NCI-H2081 treated with DMSO at 0.1 percent for 48 hours (cell line): ENCODE measurements at places on chromosomes 1 and 21.

DNA sequence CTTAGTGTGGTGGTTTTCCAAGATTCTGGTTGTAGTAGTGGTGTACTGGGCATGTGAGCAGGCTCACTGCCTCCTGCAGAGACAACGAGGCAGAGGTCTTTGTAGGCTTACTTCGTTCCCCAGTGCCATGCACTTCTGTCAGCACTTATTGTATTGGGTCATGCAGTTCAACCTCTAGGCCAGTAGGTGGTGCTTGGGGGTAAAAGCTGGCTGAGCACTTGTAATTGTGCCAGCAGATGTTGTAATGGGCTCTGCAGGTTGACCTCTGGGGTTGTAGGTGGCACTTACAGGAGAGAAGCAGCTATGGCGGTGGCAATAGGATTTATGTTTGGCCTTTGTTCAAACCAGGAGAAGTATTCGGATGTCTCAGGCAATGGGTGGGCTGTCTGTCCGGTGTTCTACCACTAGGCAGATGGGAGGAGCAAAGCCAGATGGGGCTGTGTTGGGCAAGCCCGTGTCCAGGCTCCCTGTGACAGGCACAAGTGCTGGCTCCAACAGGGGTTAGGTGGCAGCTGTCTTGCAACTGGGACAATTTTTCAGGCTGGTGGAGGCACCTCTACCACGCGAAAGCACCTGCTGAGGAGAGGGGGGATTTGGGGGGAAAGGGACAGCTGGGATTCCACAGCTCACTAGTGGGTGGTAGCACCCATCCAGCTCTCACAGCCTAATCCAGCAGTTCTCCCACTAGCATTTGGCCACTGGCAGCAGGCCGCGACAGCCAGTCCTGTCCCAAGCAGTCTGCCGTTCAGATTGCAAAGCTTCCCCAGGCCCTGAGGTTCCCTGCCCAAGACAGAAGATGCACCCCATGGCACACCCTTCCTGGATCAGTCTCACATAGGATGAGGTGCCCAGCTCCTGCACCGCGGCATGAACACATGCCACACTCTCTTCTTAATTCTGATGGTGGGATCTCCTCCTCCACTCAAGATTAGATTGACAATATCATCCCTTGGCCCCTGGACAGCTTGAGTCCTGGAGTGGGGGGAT is 274.5 kb downstream of the CTH start:
- DNase-seq: no peak

DNA sequence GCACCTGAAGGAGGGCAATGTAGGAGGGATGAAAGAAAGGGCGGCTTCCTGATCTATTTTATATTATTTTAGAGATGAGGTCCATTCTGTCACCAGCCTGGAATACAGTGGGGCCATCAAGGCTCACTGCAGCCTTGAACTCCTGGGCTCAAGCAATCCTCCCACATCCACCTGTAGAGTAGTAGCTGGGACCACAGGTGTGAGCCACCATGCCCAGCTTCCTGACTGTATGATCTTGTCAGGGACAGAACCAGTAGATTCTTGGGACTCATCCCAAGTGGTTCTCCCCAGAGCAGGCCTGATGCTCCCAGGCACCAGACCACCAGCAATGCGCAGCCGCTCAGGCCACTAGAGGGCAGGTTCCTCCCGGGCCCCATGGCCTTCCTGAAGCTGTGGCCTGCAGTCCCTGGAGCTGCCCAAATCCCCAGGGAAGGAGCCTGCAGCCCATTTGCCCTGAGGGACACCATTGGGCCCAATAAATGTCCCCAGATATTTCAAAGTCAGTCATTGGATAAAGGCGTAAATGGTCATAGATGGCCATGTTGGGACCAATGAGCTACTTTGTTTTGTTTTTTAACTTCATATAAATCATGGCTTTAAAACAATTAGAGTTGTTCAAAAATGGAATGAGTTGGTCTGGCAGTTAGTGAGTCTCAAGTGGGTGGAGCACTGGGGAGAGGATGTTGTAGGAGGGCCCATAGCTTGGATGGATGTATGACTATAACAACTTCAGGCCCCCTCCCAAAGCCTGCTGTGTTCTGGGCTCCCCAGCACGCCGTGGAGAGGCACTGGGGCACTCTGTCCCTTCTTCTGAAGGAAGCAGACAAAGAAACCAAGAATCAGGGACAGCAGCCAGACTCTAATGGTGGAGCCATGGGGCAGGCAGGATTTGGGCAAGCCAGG is 44.7 kb upstream of the GOLT1A start:
- DNase-seq: peak; percentile 4

- DNase-seq: no peak
These were observed 423.4 kb upstream of the CHRM3 start for GRCh38 chr1:238962941-238963340.

- DNase-seq: no peak
These were observed 27.5 kb downstream of the FRRS1 start for GRCh38 chr1:99738858-99739465.

GRCh38 chr1:195188821-195189220 is 1419.4 kb downstream of the KCNT2 start:
- DNase-seq: no peak

- DNase-seq: no peak
These were observed 86.7 kb upstream of the POU3F1 start for GRCh38 chr1:38133304-38133703.

- no peak for DNase-seq
These were observed 28.4 kb upstream of the C1orf159 start for GRCh38 chr1:1144122-1144842.

GRCh38 chr1:35748326-35748725 is 21.5 kb downstream of the CLSPN start:
- DNase-seq: no peak

DNA sequence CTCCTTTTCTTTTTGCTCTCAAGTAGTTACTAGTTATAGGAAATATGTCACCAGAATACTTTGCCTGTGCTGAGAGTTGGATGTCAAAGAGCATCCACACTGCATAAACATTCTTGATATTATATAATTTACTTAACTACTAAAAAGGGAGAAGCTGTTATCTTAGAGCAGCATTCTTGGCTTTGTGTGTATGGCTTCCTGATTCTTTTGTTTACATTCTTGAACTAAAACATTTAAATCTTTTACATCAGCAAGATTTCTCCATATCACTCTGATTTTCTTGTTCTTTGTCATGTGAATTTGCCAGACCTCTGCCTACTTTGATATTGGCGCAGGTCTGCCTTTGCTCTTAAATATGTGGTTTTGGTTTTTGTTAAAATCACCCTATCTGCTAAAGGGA is 48.8 kb downstream of the SUCO start:
- DNase-seq: no peak

GRCh38 chr1:184859381-184860105 is 104.9 kb upstream of the EDEM3 start:
- DNase-seq: no peak

GRCh38 chr1:52141513-52142219 is at the start of gene ZFYVE9:
Gene ZFYVE9, plus strand, starts transcription at chr1:52142089. Its CDS starts 91,118 bp downstream, at chr1:52233207.
- no peak for DNase-seq

GRCh38 chr1:16906873-16907272 is 11.1 kb downstream of the RNU1-2 start:
- DNase-seq: no peak

DNA sequence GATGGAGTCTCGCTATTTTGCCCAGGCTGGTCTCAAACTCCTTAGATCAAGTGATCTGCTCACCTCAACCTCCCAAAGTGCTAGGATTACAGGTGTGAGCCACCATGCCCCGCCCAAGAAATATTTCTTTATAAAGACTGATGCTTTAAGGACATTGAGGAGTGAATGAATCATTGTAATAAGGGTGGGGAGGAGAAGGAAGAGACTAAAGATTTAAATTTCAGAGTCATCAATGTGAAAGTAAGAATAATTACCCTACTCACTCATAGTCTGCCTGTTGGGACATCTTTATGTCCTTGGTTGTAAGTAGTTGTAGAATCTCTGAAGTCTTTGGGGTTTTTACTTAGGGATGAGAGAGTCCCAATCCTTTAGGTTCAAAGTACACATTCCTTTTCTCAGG is 7.3 kb downstream of the KDM1A start:
- DNase-seq: no peak

DNA sequence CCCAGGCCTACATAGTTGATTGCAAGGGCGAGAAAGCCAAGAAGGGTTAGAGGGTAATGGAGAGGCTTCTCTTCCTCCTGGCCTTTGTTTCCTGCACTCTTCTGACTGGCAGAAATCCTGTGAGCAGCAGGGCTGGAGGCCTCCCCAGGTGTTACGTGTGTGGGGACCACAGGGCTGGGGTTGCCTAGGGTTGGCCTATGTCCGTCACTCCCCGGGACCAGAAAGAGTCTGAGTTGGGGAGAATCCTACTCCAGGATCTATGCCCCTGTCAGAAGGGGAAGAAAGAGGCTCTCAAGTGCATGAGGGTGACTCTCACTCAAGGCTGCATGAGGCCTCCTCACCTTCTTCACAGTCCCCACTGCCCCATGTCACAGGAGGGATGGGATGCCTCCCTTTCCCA is 38.5 kb downstream of the IGFN1 start:
- no peak for DNase-seq

DNA sequence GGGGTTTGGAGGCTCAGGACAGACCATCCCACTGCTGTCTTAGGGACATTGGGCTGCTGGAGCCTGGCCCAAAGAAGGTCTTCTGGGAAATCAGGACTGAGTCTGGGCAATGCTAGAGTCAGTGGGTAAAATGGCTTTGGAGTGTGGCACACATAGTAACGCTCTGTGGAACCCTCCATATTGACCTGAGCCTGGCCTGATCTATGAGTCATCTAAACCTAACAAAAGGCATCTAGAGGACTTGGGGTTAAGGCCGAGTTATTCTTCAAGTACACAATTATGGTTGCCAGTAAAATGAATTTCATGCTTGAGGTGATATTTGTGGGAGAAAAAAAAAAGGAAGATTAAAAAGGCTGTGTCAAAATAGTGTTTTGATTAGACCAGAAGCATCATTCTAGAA is 77.7 kb downstream of the ST6GALNAC5 start:
- DNase-seq: no peak

- no peak for DNase-seq
These were observed 35.7 kb downstream of the PTGFRN start for GRCh38 chr1:116945421-116945820.

DNA sequence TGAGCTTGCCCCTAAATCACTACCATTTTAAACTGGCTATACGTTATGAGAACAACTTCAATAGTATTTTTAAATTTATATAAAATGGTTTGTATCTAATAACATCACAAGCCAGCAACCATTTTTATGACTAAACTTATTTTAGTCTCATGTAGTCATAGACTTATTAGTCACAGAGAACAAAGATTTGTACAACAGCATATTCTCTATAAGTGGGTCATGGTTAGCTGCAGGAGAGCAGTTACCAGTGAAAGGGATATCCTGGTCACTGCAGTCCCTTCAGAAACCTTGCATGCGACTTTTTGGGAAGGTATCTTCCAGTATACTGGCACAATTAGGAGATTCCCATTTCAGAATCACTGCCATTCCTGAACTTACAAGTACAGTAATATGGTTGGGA is 90.0 kb downstream of the HFM1 start:
- no peak for DNase-seq
